ENCODE measurements at places on chromosomes 12 and 14.
A peak's percentile ranks its signal among the peaks of the same experiment; 100 is the strongest.

GRCh38 chr14:94008234-94008633 is 11.1 kb downstream of the CCDC197 start:
- DNase-seq: no peak

DNA sequence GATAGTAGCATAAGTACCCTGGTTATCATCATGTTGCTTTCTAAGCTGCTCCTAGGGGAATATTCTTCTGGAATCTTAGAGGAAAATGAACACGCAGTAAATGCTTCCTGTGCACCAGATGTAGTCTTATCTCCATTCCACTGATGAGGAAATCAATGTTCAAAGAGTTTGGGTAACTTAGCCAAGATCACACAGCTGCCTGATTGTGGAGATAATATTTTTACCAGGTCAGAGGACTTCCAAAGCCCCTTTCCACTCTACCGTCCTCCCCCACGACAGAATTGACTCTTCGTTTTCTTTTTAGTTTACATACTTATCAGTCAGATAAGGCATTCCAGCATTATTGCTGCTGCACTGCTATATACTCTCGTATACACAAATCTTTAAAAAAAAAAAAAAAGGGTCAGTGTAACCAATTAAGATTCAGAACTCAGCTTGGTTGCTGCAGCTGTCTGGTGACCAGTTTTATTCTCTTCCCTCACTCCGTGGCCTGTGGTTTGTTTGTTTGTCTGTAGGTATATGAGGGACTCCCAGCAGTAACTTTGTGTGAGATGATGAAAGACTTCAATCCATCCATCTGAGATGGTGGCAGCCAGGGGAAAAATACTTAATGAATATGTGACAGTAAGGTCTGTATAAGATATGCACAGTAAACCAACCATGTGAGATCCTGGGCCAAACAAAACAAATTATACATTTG is 110.5 kb downstream of the TGFB3 start:
- no peak for DNase-seq

- peak; percentile 61 for DNase-seq
These were observed 4.1 kb upstream of the IGF1 start for GRCh38 chr12:102484428-102484958.

DNA sequence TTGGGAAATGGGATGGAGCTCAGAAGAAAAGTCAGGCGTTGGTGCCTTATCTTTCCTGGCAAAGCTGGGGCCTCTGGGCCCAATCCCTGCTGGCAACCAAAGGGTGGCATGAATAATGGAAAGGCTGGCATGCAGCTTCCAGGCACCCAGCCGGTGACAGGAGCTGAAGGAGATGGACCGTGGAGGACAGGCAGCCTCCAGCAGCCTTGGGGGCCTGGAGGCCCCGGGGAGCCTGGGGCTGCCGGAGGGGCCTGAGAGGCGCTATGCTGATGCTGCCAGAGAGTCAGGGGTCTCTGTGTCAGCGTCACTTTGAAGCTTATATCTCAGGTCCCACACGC is 38.2 kb upstream of the EML1 start:
- no peak for DNase-seq

GRCh38 chr14:100341301-100342031 is 18.3 kb downstream of the SLC25A47 start:
- peak; percentile 36 for DNase-seq

DNA sequence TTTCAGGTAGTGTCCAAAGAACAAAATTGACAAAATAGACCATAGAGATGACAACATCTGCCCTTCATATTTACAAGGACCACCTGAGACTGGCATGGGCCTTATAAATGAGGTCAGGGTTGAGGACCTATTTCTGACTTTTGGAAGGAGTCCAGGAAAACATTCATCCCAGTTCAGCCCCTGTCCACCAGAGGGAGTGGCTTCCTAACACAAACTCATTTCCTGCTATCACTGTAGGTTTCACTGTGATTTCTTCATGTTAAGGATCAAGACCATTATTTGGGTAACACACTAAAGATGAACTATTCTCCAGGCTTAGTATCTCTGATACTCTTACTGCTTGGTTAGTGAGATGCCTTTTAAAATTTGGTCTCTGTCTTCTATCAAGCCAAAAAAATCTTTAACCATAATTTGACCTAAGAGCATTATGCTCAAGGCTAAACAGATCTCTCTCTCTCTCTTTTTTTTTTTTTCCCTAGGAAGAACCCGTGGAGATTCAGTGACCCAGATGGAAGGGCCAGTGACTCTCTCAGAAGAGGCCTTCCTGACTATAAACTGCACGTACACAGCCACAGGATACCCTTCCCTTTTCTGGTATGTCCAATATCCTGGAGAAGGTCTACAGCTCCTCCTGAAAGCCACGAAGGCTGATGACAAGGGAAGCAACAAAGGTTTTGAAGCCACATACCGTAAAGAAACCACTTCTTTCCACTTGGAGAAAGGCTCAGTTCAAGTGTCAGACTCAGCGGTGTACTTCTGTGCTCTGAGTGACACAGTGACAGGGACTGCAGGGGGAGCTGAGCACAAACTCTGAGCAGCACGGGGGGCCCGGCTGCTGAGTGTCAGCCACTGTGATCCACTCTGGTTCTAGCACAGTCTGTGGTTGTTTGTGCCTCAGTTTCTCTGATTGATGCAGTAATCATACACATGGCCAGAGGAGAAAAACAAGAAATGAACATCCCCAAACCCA is 267.6 kb upstream of the OR4E1 start:
- peak; percentile 41 for DNase-seq

GRCh38 chr14:47846008-47846407 is 170.6 kb upstream of the MDGA2 start:
- no peak for DNase-seq

DNA sequence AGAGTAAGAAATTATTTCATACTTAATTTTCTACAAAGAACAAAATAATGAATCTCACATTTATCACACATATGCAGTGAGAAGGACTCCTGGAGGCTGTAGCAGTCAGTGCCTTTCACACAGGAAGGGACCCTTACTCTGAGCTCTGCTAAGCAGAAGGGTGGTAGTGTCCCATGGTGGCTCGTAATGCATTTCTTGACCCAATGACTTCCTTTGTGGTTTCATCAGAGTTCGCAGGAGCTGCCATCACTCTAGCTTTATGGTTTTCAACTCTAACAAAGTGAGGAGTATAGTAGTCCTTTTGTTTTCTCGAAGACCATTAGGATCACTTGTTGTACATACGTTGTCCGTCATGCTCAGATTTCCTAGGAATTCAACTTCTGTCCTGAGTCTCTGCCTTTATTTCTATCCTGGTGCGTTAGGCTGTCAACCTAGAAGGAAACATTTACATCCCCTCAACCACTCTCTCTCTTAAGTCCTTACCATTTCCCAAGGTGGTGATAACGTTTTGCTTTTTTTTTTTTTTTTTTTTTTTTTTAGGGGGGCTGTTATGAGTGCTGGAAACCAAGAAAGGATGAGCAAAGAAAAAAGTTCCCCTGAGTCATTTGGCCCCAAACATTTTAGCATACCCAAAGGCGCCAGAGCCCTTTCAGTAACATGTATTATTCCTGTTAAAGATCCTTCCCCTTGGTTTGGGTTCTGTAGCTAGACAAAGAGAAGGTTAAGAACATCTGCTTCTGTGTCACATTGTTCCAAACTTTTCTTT is 37.2 kb downstream of the GABARAPL1 start:
- no peak for DNase-seq

DNA sequence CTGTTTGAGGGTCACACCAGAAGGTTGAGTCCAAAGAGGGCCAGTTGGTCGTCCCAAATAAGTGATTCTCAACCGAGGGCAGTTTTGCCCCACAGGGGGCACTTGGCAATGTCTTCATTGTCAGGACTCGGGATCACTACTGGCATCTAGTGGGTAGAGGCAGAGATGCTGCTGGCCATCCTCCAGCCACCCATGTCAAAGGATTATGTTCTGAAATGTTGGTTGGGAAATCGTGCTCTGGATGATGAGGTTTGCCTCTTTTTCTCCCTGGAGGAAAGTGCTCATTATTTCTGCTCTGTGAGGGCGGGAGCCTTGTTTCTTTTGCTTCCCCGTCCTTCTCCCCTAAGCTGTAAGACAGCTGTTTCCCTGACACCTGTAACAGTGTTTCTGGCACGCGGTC is 3.6 kb downstream of the ZNF839 start:
- DNase-seq: peak; percentile 40

- no peak for DNase-seq
These were observed 115.5 kb upstream of the FKBP4 start for GRCh38 chr12:2679068-2679815.

DNA sequence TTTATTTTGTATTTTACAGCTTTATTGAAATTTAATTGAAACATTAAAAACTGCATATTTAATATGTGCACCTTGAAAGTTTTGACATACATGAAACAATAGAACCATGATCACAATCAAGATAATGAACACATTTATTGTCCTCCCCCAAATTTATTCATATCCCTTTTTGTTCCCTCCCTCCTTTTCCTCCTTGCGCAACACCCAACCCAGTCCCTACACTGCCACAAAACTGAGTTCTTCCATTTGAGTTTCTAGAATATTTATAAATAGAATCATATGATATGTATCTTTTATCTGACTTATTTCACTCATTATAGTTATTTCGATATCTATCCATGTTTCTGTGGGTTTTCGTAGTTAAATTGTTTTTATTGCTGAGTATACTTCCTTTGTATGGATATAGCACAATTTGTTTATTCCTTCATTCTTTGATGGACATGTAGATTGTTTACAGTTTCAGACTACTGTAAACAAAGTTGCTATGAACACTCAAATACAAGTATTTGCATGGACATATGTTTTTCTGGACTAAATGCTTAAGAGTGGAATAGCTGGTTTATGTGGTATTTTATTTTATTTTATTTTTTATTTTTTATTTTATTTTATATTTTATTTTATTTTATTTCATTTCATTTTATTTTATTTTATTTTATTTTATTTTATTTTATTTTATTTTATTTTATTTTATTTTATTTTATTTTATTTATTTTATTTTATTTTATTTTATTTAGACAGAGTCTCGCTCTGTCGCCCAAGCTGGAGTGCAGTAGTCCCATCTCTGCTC is 359.1 kb downstream of the SLC6A15 start:
- DNase-seq: no peak

- DNase-seq: no peak
These were observed 6.2 kb downstream of the AMN1 start for GRCh38 chr12:31722580-31722979.

- no peak for DNase-seq
These were observed 80.1 kb upstream of the OSBPL8 start for GRCh38 chr12:76639646-76640045.

DNA sequence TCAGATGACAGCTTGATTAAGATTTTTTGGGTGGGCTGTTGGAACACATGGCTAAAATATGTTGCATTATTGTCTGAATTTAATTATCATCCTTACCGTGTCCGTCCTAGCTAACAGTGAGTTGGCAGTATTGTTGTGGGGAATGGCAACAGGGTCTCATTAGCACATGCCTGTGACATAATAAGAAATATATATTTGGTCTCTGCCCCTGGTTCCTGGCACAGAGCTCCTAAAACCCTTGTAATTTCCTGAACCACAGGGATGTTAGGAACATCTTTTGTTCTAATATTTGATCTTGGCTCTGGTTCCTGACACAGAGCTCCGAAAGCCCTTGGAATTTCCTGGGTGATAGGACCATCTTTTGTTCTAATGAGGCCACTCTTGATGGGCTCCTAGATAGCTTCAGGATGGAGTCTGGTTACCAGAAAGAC is 76.0 kb downstream of the SYNE2 start:
- DNase-seq: no peak

GRCh38 chr14:91358654-91359220 is 58.9 kb downstream of the CCDC88C start:
- DNase-seq: no peak

GRCh38 chr12:118625050-118625675 is 248.8 kb downstream of the SUDS3 start:
- DNase-seq: no peak

- DNase-seq: no peak
These were observed 12.8 kb downstream of the PSMA6 start for GRCh38 chr14:35304812-35305462.

All from stimulated activated CD4-positive, alpha-beta T cell treated with anti-CD3 and anti-CD28 coated beads, Interleukin-4, amount 100 ng/mL, for 24 hours (primary cell).